NCI-H69 (cell line): ENCODE measurements at places on chromosomes 13 and 19.

DNA sequence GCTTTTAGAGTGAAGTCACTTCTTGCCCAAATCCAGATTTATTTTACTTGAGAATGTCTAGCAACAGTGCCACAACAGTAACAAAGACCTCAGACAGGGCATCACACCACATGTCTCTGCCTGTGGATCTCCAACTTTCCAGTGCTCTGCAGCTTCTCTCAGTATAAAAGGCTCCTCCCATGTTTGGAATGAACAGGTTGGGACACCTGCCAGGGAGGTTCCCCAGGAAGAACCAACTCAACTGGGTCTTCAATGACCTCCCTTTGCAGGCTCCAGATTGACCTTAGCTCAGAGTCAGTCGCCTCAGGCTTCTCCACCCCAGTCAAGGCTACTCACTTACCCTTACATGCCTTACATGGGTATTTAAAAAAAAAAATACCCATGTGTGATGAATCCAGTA, 3.4 kb downstream of the ZNF823 start:
- no peak for DNase-seq

DNA sequence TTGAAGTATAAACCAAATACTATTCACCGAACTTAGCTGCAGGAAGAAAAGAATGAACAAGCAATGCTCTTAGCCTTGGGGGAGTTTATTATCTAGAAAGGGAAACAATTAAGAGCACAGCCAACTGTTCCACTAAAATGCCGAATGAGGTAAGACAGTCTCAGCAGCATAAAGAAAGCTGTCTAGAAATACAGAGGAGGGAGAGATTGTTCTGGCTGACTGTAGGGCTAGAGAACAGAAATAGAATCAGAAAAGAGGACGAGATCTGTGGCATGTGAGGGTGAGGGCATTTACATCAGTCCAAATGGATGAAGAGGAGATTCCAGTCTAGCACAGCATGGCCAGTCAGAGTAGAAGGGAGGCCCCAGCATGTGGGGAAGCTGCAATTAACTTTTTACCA, 56.8 kb upstream of the TNFRSF19 start:
- DNase-seq, result no peak

DNA sequence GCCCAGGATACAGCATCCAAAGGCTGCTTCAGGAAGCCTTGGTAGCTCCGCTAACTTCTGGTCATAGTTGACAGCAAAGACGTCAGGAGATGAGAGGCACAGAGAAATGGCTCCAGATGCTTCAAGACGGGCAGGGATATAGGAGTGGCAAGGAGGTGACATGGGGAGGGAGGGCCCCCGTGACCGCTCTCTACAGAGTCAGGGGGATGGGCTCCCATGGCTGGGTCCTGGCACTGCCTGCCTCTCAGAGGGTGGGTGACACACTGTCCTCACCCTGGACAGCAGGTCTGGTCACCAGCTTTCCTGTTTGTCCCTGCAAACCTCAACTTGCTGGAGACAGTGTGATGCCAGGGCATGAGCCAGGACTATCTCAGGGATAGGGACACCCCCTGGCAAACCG, 10.3 kb upstream of the ZNF14 start:
- no peak for DNase-seq

- no peak for DNase-seq
These were observed 340.9 kb upstream of the SGCG start for GRCh38 chr13:22839603-22840530.

DNA sequence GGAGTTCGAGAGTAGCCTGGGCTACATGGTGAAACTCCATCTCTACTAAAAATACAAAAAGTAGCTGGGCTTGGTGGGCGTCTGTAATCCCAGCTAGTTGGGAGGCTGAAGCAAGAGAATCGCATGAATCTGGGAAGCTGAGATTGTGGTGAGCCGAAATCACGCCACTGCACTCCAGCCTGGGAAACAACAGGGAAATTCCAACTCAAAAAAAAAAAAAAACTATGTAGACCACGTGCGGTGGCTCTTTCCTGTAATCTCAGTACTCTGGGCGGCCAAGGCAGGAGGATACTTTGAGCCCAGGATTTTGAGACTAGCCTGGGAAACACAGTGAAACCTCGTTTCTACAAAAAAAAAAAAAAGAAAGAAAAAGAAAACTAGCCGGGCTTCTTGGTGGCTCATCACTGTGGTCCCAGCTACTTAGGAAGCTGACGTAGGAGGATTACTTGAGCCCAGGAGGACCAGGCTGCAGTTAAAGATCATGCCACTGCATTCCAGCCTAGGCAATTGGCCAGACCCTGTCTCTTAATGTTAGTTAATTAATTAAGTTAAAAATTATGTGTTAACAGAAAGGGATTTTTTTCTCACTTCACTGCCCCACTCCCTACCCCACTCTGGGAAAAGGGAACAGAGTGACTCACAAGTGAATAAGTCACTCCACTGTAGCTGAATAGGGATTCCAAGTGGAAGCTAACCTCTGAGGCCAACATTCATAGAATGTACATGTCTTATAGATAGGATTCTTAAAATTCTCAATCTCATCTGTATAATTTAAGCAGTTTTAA, 2.2 kb downstream of the ZNF83 start:
- DNase-seq, result no peak

DNA sequence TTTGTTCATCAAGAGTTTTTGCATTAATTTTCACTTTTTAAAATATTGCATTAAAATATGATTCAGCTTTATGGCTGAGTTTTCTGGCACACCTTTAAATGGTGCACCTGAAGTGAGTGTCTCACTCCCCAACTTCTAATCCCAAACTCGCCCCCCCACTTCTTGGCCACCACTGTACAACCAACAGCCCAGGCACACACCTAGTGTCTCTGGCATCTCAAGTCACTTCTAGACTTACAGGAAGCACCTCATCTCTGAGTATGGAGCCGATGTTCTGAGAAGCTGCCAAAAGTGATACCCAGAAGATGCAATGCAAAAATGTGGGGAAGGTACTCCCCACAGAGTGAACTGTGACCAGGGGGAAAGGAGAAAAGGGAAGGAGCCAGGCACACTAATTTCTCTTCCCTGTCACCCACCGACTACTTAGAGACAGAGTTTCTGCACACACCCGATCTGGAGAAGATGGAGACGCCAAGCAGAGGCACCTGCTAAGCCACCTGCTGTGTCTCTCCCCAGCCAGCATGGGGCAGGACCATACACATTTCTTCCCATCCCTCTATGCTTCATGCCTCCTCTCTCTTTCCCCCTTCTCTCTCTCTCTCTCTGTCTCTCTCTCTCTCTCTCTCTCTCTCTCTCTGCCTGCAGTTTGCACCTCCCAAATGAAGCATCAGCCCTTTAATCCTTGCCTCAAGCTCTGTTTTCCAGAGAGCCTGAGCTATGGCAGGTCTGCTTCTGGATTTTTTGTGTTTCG, 155.3 kb upstream of the ZNF507 start:
- no peak for DNase-seq

GRCh38 chr19:12660980-12661379, 5.6 kb downstream of the MAN2B1 start:
- no peak for DNase-seq

DNA sequence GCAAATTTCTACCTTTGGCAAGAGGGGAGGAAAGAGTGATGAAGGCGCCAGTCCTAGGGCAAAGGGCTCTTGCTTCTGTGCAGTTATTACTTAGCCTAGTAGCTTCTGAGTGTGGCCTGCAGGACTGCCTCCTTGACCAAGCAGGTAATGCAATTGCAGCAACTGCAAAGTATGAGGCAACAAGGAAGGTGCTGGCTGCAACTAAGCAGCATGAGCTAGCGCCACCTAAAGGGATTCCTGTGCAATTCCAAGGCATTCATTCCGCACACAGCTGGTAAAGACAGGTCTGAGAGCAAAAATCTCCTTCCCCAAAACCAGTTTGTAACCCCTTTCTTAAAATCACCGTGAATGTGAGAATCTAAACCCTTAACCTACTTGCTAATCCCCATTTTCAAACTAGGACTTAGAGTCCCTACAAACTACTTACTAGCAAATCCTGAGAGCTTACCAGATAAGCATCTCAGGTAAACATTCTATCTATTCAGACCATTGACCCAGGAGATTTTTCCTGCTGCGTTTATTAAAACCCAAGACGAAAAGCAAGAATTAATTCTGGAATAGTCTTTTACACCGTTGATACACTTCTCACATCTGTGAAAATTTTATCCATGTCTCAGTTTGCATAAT, 62.9 kb downstream of the DCT start:
- DNase-seq, result peak; percentile 98

DNA sequence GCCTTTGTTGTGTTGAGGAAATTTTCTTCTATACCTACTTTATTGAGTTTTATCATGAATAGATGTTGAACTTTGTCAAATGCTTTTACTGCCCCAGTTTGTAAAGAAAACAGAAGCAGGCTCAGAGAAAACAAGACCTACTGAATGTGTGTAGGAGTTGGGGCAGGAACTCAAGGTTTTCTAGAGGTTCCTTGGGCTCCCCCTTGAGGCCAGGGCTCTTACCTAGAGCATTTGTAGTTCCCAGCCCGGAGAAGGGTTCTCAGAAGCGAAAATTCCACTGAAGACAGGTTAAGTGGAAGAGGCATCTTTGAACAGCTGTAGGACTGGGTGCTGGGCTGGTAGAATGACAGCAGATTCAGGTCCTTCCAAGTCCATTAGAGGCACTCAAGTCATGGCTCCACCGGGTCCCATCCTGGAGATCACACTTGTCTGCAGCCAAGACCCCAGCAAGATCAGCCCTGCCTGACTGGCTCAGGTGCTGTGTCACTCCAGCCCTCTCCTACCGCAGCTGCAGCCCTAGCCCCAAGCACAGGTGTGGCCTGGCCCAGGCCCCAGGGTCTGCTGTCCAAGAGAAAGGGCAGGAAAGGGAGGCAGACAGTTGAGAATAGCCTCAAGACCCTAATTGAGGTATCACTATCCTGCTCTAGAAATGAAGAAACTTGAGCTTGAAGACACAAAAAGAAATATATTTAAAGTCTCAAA, 425.5 kb downstream of the PCDH20 start:
- DNase-seq, result peak; percentile 20

DNA sequence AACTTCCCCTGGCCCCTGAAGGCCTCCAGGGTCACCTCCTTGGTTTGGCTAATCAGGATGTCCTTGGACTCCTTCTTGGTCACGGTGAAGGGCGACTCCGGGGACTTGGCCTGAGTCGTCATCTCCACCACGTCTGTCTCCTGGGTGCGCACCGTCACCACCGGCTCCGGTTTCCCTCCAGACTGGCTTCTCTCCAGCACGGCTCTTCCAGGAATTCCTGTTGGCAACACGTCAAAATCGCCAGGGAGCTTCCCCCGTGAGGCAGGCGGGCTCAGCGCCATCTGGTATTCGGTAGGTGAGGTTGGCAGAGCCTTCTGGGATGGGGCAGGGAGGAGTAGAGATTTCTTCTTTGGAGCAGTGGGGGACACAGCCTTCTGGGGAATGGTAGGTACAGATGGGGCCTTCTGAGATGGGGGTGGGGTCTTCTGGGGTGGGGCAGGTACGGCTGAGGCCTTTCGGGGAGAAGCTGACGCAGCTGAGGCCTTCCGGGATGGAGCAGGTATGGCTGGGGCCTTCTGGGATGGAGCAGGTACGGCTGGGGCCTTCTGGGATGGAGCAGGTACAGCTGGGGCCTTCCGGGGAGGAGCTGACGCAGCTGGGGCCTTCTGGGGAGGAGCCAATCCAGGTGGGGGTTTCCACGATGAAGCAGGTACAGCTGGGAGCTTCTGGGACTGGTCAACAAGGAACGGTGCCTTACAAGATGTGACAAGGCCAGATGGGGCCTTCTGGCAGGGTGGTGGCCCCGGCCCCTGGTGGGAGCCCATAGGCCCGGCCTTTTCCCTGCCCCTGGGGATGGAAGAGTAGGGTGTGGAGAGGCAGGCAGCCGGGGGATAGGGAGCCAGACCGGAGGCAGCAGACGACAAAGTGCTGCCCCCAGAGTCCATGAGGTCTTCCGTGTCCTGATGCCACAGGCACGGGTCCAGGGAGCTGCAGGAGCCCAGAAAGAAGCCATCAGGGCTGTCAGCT, 3.8 kb downstream of the GARIN5B start:
- peak; percentile 93 for DNase-seq

GRCh38 chr13:98206946-98207345, 29.9 kb upstream of the RNF113B start:
- DNase-seq, result no peak

DNA sequence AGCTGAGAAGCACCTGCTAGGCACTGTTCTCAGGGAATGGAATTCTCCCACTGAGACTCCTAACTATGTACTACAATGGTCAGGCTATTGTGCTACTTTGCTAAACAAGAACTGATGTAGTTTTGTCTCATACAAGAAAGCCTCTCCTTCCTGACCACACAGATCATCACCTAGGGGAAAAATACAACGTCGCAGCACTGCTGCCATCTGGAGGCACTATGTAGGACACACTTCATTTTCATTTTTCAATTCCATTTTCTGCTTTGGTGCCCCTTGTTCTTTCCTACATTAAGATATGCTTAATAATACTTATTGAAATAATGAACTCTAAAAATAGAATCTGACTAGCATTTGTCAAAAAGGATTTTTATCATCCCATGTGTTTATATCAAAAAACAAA, 21.1 kb downstream of the PROSER1 start:
- peak; percentile 70 for DNase-seq

- no peak for DNase-seq
These were observed 11.4 kb upstream of the TCF3 start for GRCh38 chr19:1663852-1664251.

DNA sequence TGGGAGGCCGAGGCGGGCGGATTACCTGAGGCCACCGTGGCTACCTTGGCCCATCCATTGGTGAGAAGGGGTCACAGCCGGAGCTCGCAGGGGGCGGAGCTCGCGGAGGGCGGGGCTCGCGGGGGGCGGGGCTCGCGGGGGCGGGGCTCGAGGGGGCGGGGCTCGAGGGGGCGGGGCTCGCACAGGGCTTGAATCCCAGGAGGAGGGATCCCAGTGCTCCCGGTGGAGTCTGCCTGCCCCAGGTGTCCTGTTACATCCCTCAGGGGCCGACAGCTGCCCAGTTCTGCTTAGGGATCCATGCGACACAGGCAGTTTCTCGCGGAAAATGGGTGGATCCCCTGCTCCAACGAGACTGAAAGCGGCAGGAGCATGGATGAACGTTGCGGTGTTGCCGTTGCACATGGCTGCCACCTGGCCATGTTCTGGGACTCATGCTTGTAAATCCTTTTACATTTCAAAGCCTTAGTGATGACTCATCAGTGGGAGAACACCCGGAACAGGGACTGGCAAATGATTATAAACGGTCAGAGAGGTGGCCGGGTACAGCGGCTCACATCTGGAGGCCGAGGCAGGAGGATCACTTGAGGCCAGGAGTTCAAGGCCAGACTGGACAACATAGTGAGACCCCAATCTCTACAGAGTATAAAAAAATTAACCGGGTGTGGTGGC, 25.1 kb downstream of the TMPRSS9 start:
- DNase-seq, result peak; percentile 85

GRCh38 chr19:19475849-19476828, 39.2 kb downstream of the TSSK6 start:
- DNase-seq, result peak; percentile 24

- peak; percentile 97 for DNase-seq
These were observed 189.1 kb downstream of the GGACT start for GRCh38 chr13:100399455-100399854.

GRCh38 chr19:17500447-17501198, 10.8 kb upstream of the PGLS start:
- no peak for DNase-seq
